Activated T-cell treated with anti-CD3 and anti-CD28 coated beads for 48 hours (primary cell): ENCODE measurements at places on chromosomes 12 and 14.

GRCh38 chr12:10716704-10717315, 6.3 kb downstream of the YBX3 start:
- DNase-seq = no peak

- DNase-seq = no peak
Measured at GRCh38 chr12:12918781-12919389, 27.5 kb downstream of the GPRC5A start.

- DNase-seq = no peak
Measured at GRCh38 chr12:49923880-49924556, 20.3 kb upstream of the FAIM2 start.

- DNase-seq = no peak
Measured at GRCh38 chr12:117298648-117299225, 62.7 kb downstream of the NOS1 start.

GRCh38 chr14:72518809-72519377, 375.0 kb downstream of the DPF3 start:
- peak; percentile 21 for DNase-seq

DNA sequence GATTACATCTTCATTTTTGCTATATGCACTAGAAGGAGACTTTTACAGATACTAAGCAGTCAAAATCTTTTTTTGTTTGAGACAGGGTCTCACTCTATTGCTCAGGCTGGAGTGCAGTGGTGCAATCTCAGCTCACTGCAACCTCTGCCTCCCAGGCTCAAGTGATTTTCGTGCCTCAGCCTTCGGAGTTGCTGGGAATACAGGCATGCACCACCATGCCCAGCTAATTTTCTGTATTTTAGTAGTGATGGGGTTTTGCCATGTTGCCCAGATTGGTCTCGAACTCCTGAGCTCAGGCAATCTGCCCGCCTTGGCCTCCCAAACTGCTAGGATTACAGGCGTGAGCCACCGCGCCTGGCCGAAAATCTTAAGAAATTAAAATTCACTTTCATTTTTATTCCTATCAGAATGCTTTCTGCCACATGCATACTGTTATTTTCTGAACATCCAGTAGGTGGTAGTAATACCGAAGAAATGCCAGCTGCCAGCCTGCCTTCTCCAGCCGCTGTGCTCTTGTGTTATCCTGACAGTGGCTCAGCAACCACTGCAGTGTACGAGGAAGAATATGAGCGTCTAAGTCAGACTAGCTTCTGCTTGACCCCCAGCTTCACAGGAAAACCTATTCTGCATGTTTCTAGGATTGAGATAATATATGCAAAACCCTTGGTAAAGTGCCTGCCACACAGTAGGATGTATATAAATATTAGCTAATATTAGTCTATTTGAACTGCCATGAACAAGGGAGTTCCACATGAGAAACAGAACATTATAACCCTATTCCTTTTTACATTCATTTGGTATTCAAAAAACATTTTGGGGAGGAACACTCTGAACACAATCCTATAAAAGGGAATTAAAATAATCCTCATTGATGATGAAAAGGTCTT, 54.2 kb downstream of the RPAP3 start:
- DNase-seq = peak; percentile 25

- DNase-seq = no peak
Measured at GRCh38 chr14:105700622-105701288, 174.4 kb downstream of the TMEM121 start.

- no peak for DNase-seq
Measured at GRCh38 chr12:12460935-12461922, 101.4 kb downstream of the DUSP16 start.

DNA sequence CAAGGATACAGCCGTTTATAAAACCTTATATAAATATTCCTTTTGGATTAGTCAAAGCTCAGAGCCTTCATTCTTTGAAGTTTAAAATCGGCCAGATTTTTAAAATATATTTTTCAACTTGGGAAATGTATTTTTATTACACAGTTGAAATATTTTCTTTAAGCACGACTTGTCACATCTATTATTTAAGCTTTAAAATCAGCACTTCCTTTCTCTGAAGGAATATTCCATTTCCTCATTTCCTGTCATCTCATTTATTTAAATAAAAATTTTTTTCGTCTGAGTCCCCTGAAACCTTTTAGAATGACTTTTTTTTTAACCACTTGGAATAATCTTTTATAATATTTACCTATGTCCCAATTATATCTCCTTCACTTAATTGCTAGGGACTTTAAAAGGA, 107.5 kb upstream of the PDE3A start:
- no peak for DNase-seq

DNA sequence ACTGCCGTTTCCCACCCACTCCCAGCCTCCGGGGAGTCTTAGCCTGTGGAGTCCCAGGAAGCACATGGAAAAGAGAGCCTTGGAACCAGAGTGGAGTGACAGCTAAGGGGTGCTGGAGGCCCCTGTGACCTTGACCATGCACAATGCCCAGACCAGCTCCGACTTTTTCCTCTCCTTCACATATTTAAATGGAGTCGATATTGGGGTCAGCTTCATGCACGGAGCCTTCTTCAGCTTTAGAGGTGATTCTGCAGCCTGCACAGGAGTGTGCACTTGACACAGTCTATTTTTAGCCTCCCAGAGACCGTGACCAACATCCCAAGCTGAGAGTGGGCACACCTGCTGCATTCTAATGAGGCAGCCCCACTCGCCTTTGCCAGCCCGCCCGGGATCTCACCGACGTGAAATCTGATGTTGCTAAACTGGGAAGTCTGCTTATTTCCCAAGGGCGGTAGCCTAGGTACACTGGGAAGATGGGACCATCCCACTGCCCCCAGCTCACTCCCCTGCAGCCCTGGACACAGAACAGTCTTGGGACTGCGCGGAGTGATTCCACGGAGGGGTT, 47.5 kb downstream of the PRMT8 start:
- no peak for DNase-seq

DNA sequence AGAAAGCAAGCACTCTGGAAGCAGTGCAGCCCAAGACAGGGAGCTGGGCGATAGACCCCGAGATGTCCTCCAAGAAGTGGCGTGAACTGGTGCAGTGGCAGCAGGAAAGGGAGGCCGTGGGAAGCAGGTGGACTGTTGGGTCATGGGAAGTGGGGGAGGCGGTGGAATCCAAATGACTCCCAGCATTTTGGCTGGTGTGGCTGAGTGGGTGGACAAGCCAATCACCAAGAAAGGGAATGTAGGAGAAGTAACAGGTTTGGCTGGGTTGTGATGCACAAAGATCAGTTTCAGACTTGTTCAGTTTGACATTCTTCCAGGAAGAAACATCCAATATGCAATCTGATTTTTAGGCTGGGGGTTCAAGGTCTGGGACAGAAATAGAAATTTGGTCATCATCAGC, 46.0 kb upstream of the KTN1 start:
- no peak for DNase-seq

DNA sequence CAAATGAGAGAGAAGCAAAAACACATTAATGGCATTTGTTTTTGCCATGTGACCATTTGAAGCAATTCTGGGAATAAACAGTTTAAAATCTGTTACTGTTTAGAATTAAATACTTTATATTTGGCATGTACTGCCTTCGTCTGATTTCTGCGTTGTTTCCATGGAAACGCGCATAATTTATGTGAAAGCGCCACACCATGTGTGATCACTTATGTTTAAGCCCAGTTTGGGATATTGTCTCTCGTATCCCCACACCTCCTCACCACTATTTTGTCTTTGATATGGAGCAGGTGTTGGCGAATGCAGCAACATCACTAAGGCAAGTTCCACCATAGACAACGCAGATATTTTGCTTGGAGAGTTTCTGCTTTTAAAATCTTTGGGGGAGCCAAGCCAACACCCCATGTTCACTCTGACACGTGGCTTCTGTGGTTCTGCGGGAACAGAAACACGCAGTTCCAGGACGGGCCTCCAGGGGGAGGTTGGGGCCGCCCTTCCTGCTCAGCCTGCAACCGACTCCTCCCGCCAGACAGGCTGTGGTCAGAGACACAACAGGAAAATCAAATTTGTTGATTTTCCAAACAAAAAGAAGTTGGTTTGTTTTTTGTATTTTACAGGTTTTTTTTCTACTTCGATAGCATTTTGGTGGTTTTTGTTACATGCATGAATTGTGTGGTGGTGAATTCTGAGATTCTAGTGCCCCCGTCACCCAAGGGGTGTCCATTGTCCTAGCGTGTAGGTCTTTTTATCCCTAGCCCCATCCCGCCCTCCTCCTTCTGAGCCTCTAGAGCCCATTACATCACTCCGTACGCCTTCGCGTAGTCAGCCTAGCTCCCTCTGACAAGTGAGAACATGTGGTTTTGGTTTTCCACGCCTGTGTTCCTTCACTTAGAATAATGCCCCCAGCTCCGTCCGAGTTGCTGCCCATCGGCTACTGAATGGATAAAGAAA, 101.9 kb upstream of the SFSWAP start:
- peak; percentile 55 for DNase-seq

GRCh38 chr14:85529803-85530574, at the start of gene FLRT2:
FLRT2 (plus strand) TSS chr14:85530144; CDS start chr14:85621515, 91,371 bp downstream.
- no peak for DNase-seq

- no peak for DNase-seq
Measured at GRCh38 chr12:31342286-31342685, 16.3 kb upstream of the SINHCAF start.

- no peak for DNase-seq
Measured at GRCh38 chr14:26917086-26917485, 319.3 kb upstream of the NOVA1 start.

GRCh38 chr12:24562771-24563431, 386.0 kb downstream of the BCAT1 start:
- no peak for DNase-seq

DNA sequence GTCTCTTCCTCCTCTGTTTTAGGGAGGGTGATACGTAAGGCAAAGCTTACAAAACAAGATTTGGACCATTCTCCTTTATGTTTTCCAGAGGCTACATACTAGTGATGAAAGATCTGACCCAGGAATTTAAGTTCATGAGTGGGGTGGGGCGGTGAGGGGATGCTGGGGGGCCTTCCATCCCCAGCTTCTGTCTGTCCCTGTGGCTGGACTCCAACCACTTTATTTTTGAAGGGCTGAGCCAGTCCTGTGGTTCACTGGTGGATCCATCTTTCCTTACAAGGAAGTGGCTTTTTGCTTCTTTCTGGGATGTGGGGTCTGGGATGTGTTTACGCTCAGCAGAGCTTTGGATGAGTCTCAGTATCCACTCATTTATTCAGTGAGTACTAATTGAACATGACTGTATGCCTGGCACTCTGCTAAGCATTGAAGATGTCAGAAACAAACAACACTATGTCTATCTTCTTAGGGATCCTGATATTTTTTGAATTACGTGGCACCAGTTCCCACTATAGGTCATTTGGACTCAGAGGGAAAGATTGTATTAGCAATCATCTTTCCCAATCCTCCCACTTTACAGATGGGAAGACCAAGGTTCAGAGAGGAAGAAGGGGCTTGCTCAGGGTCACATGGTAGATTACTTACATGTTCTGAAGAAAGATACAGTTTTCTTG, 291.8 kb upstream of the TBX3 start:
- no peak for DNase-seq

DNA sequence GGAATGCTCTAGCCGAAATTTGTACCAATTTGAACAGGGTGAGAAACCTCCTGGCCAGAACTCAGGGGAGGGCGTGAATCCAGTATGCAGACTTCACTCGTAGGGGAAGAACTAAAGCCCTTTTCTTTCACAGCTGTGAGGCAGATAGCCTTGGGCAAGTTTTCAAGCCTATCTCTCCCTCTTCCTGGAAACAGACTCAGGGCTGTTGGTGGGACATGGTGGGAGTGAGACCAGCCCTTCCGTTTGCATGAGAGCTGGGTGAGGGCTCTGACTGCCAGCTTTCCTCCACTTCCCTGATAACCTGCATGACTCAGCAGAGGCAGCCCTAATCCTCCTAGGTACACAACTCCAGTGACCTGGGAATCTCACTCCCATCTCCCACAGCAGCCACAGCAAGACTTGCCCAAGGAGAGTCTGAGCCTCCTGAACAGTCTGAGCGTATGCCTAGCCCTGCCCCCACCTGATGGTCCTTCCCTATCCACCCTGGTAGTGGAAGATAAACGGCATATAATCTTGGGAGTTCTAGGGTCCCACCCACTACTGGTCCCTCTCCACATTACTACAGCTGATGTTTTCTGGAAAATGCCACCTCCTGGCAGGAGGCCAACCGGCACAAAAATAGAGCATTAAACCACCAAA, 170.1 kb upstream of the AMIGO2 start:
- no peak for DNase-seq

- DNase-seq = no peak
Measured at GRCh38 chr12:41940571-41940970, 204.1 kb downstream of the GXYLT1 start.

DNA sequence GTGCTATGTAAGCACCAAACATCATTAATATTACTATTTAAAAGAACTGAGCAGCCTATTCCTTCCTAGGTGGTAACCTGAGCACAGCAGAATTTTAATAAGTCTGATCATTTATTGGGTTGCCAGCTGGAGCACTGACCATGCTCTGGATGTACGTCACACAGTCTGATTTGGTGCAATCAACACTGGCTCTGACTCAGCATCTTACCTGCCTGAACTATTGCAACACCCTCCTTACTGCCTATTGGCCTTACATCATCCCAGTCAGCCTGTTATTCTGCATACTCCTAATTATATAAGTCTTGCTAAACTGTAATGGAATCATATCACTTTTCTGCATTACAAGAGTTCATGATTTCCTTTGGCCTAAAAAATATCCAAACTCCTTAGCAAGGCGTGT, 149.7 kb downstream of the PTPRO start:
- DNase-seq = no peak

DNA sequence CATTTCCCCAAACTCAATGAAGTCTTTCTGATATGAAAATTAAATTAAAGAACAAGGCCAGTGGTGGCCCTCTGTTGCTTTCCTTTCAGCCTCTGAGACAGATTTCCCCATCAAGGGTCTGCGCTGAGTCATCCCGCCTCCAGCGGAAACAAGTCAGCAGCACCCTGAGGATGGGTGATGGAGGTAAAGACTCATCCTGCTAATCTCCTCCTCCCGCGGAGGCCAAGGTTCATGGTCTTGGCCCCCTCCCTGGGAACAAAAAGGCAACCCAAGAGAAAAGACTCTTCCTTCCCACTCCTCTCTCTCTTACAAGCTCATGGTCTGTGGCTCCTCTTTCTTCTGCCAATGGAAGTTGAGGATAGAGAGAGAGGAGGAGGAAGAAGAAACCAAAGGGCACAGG, 9.0 kb upstream of the NUMB start:
- peak; percentile 74 for DNase-seq
